ENCODE measurements at places on chromosomes 3 and 15. TPM values are rescaled to one million over a fixed set of nuclear protein-coding genes. Genes with fewer than 3 reads are reported as not detected.
A peak's percentile ranks its signal among the peaks of the same experiment; 100 is the strongest.

GRCh38 chr3:179697736-179698332 is 45.0 kb downstream of the USP13 start:
- H3K27ac ChIP-seq = no peak overlapping the region
- no peak for DNase-seq
- H3K27me3 ChIP-seq = no peaks in the 10 kb centered on the region
- peaks cover 4% of the 10 kb centered on the region for H3K36me3 ChIP-seq

DNA sequence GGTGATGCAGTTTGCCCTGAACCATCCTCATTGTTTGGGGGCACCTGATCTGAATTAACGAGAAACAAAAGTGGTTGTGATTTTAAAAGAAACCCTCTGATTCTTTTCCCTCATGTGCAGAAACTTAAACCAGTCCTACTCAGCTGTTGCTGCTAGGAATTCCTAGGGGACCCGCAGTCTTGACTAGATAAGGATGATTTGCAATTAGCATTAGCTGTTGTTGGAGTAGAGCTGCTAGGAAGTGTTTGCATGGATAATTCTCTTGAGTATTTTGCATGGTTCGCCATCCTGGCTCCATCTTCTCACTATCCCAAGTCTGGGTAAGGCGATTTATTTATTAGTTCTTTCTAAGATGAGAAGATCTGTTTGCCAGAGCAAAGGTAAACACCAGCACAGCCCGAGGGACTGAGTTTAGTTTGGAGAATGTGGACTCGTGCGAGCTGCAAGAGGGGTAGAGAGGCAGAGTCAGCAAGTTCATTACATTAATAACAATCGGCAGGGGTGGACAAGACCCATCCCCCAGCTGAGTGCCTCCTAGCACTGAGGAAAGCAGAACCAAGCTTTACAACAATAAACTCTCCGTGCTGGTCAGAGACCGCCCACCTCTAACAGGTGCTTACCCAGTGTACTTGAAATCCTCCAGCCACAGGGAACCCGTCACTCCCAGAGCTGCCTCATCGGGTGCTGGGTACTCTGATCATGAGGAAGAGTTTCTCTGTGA is 4.1 kb downstream of the FGD5 start:
- H3K27ac ChIP-seq = no peak overlapping the region
- peaks cover 10% of the 10 kb centered on the region for H3K4me1 ChIP-seq
- H3K27me3 ChIP-seq = peaks cover 36% of the 10 kb centered on the region
- DNase-seq = no peak
- no peaks in the 10 kb centered on the region for H3K36me3 ChIP-seq
- H3K4me3 ChIP-seq = peak overlapping the region; percentile 20

- H3K36me3 ChIP-seq = peaks cover 15% of the 10 kb centered on the region
- peaks cover 17% of the 10 kb centered on the region for H3K4me1 ChIP-seq
- H3K27me3 ChIP-seq = no peaks in the 10 kb centered on the region
- no peak overlapping the region for H3K4me3 ChIP-seq
- DNase-seq = no peak
Measured at GRCh38 chr3:188431040-188431439, 277.1 kb downstream of the LPP start.

DNA sequence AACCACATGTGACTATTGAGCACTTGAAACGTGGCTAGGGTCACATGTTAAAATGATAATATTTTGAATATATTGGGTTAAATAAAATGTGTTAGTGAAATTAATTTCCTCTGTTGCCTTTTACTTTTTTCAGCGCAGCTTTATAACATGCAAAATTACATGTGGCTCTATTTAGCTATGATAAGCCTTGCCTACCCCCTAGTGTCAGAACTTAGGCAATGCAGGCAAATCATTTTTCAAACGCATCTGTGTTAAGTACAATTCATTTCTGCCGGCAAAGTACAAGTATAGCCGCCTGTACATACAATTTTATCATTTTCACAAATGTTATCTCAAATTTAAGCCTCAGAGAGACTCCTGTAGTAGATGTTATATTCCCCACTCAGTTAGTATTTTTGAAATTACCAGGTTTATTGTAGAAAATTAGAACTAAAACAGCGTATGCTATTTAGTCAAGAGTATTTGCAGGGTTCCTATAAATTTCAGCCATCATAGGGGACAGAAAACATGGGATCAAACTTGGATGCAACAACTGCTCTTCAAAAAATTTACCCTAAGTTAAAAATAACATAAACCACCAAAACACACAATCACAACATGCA is 56.1 kb downstream of the TAFA4 start:
- peaks cover 2% of the 10 kb centered on the region for H3K27me3 ChIP-seq
- no peak overlapping the region for H3K27ac ChIP-seq
- no peak overlapping the region for H3K4me3 ChIP-seq
- peaks cover 5% of the 10 kb centered on the region for H3K4me1 ChIP-seq
- no peaks in the 10 kb centered on the region for H3K36me3 ChIP-seq

GRCh38 chr15:82849556-82850512 is 40.4 kb downstream of the WHAMM start:
- peaks cover 9% of the 10 kb centered on the region for H3K4me1 ChIP-seq
- H3K27ac ChIP-seq = peak overlapping the region; percentile 23
- H3K36me3 ChIP-seq = peaks cover 1% of the 10 kb centered on the region
- peak; percentile 45 for DNase-seq
- no peak overlapping the region for H3K4me3 ChIP-seq
- no peaks in the 10 kb centered on the region for H3K27me3 ChIP-seq

The SHC4 gene
- total RNA-seq = 0.36 TPM

The EPB42 gene
- not detected for total RNA-seq

GRCh38 chr3:25962255-25962654 is 172.4 kb downstream of the OXSM start:
- H3K36me3 ChIP-seq = no peaks in the 10 kb centered on the region
- no peaks in the 10 kb centered on the region for H3K27me3 ChIP-seq
- no peak for DNase-seq
- no peaks in the 10 kb centered on the region for H3K4me1 ChIP-seq
- no peak overlapping the region for H3K4me3 ChIP-seq
- H3K27ac ChIP-seq = no peak overlapping the region

The TUBGCP5 gene
- total RNA-seq = 24.3 TPM

DNA sequence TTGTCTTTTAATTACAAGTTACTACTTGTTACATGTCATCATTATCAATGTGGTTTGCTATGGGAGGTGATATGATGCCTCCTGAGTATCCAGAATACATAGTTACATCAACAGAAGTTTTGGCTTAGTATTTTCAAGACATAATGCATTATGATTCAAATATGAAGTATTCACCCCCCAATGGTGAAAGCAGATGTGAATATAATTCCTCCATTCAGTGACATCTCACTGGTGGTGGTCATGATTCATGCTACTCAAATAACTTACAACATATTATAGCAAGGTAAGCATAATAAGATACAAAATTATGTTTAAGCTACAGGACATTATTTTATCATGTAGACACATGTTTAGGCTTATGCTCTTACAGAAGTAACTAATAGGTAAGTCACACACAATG is 34.9 kb upstream of the TTBK2 start:
- H3K36me3 ChIP-seq = peaks cover 38% of the 10 kb centered on the region
- H3K27me3 ChIP-seq = no peaks in the 10 kb centered on the region
- DNase-seq = no peak
- H3K4me3 ChIP-seq = no peak overlapping the region

The GOLGA8F gene
- not detected for total RNA-seq

- DNase-seq = no peak
- no peak overlapping the region for H3K4me3 ChIP-seq
- H3K27me3 ChIP-seq = no peaks in the 10 kb centered on the region
- peaks cover 11% of the 10 kb centered on the region for H3K36me3 ChIP-seq
Measured at GRCh38 chr3:175777495-175777894, 918.4 kb downstream of the NAALADL2 start.

GRCh38 chr3:45777746-45778386 is 18.5 kb downstream of the SLC6A20 start:
- H3K27ac ChIP-seq = no peak overlapping the region
- DNase-seq = no peak
- no peaks in the 10 kb centered on the region for H3K36me3 ChIP-seq
- H3K4me3 ChIP-seq = no peak overlapping the region
- peaks cover 6% of the 10 kb centered on the region for H3K4me1 ChIP-seq
- H3K27me3 ChIP-seq = peaks cover 16% of the 10 kb centered on the region

GRCh38 chr15:66588537-66588936 is 22.7 kb upstream of the LCTL start:
- H3K4me3 ChIP-seq = no peak overlapping the region
- DNase-seq = no peak
- H3K36me3 ChIP-seq = no peaks in the 10 kb centered on the region
- H3K27me3 ChIP-seq = peaks cover 11% of the 10 kb centered on the region
- peaks cover 23% of the 10 kb centered on the region for H3K4me1 ChIP-seq
- H3K27ac ChIP-seq = no peak overlapping the region

- H3K4me3 ChIP-seq = no peak overlapping the region
- no peak for DNase-seq
- no peak overlapping the region for H3K27ac ChIP-seq
- peaks cover 11% of the 10 kb centered on the region for H3K4me1 ChIP-seq
- peaks cover 6% of the 10 kb centered on the region for H3K36me3 ChIP-seq
Measured at GRCh38 chr3:9100513-9100894, 137.2 kb upstream of the RAD18 start.

- no peak for DNase-seq
- no peak overlapping the region for H3K27ac ChIP-seq
- no peaks in the 10 kb centered on the region for H3K36me3 ChIP-seq
- H3K27me3 ChIP-seq = no peaks in the 10 kb centered on the region
- H3K4me3 ChIP-seq = no peak overlapping the region
Measured at GRCh38 chr3:154954757-154955156, 125.4 kb upstream of the MME start.

The HRG gene
- total RNA-seq = not detected

GRCh38 chr3:87766721-87767120 is 292.1 kb downstream of the CGGBP1 start:
- no peaks in the 10 kb centered on the region for H3K36me3 ChIP-seq
- no peak overlapping the region for H3K27ac ChIP-seq
- no peak overlapping the region for H3K4me3 ChIP-seq
- no peak for DNase-seq
- no peaks in the 10 kb centered on the region for H3K4me1 ChIP-seq
- H3K27me3 ChIP-seq = no peaks in the 10 kb centered on the region

GRCh38 chr3:121852256-121852655 is 17.2 kb downstream of the EAF2 start:
- H3K4me1 ChIP-seq = peaks cover 4% of the 10 kb centered on the region
- H3K27me3 ChIP-seq = no peaks in the 10 kb centered on the region
- no peak overlapping the region for H3K4me3 ChIP-seq
- no peak overlapping the region for H3K27ac ChIP-seq
- no peak for DNase-seq

- no peaks in the 10 kb centered on the region for H3K36me3 ChIP-seq
- no peak overlapping the region for H3K4me3 ChIP-seq
- H3K4me1 ChIP-seq = peaks cover 20% of the 10 kb centered on the region
- H3K27me3 ChIP-seq = no peaks in the 10 kb centered on the region
Measured at GRCh38 chr15:67119238-67119846, 53.9 kb downstream of the SMAD3 start.

- peaks cover 47% of the 10 kb centered on the region for H3K27me3 ChIP-seq
- no peak overlapping the region for H3K27ac ChIP-seq
- H3K4me1 ChIP-seq = peaks cover 10% of the 10 kb centered on the region
- H3K4me3 ChIP-seq = no peak overlapping the region
Measured at GRCh38 chr15:58549013-58549784, 117.4 kb downstream of the LIPC start.

The ARNT2 gene
- 37.3 TPM for total RNA-seq

GRCh38 chr3:73618461-73618860 is 6.3 kb downstream of the PDZRN3 start:
- DNase-seq = no peak
- no peak overlapping the region for H3K27ac ChIP-seq
- H3K4me3 ChIP-seq = no peak overlapping the region
- no peaks in the 10 kb centered on the region for H3K27me3 ChIP-seq
- H3K36me3 ChIP-seq = peaks cover 1% of the 10 kb centered on the region
- H3K4me1 ChIP-seq = peaks cover 21% of the 10 kb centered on the region

GRCh38 chr3:139518926-139519842 is 20.4 kb downstream of the RBP1 start:
- peak overlapping the region; percentile 91 for H3K27ac ChIP-seq
- H3K4me1 ChIP-seq = peaks cover 10% of the 10 kb centered on the region
- no peaks in the 10 kb centered on the region for H3K27me3 ChIP-seq
- no peak for DNase-seq

GRCh38 chr3:25015599-25015998 is 412.5 kb upstream of the RARB start:
- H3K27me3 ChIP-seq = no peaks in the 10 kb centered on the region
- no peak for DNase-seq
- no peaks in the 10 kb centered on the region for H3K36me3 ChIP-seq
- H3K27ac ChIP-seq = no peak overlapping the region

GRCh38 chr3:134650431-134651346 is at the start of gene KY:
Gene KY (minus strand): TSS chr3:134651022. CDS start chr3:134650960, 62 bp downstream.
- H3K27me3 ChIP-seq = peaks cover 88% of the 10 kb centered on the region
- no peaks in the 10 kb centered on the region for H3K36me3 ChIP-seq
- H3K4me3 ChIP-seq = peak within 1 kb of the TSS; percentile 66
- peaks cover 1% of the 10 kb centered on the region for H3K4me1 ChIP-seq

The STRA6 gene
- 17.9 TPM for total RNA-seq

GRCh38 chr3:58180940-58181587 is 29.7 kb downstream of the DNASE1L3 start:
- peaks cover 8% of the 10 kb centered on the region for H3K27me3 ChIP-seq
- DNase-seq = no peak
- H3K4me3 ChIP-seq = no peak overlapping the region
- H3K4me1 ChIP-seq = peaks cover 4% of the 10 kb centered on the region
- H3K27ac ChIP-seq = no peak overlapping the region

The ROBO1 gene
- 78.6 TPM for total RNA-seq

DNA sequence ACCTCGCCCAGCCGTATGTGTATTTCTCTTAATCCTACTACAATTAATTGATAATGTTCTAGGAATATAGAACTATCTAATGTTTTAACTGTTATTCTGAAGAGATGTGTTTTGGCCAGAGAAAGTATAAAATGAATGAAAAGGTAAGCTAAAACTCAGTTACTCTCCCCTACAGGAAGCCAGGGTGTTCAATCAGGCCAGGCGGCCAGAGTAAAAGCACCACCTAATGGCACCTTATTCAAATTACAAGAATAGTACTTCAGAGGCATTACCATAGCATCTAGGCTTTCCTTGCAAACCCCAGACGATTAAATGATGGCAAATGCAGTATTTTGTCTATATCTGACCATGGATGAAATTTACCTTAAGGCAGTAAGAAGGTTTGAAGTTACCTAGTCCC is 10.4 kb downstream of the SLC12A8 start:
- peaks cover 1% of the 10 kb centered on the region for H3K4me1 ChIP-seq
- peaks cover 5% of the 10 kb centered on the region for H3K36me3 ChIP-seq
- H3K27ac ChIP-seq = no peak overlapping the region
- DNase-seq = no peak

DNA sequence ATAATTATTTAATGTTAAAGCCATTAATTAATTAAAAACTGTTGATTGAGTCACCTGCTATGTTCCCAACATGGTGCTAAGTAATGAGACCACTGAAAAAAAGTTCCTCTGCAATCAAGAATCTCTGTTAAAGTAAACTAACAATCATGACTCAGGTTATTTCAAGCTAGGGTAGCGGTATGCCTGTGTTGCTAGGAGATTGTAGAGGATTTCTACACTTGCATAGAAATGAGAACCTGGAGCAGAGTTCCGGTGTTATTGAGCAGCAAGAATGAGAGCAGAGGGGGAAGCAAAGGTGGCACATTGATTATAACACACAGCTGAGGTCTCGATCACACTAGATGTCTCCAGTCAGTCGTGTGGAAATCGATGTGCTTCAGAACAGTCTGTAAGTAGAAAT is 41.4 kb downstream of the C3orf85 start:
- H3K27ac ChIP-seq = no peak overlapping the region
- peaks cover 9% of the 10 kb centered on the region for H3K4me1 ChIP-seq
- H3K4me3 ChIP-seq = no peak overlapping the region
- H3K27me3 ChIP-seq = no peaks in the 10 kb centered on the region

The RAB8B gene
- total RNA-seq = 37.2 TPM

GRCh38 chr3:61664105-61664482 is 102.7 kb downstream of the PTPRG start:
- H3K4me3 ChIP-seq = no peak overlapping the region
- H3K27ac ChIP-seq = no peak overlapping the region
- H3K27me3 ChIP-seq = no peaks in the 10 kb centered on the region
- H3K36me3 ChIP-seq = peaks cover 2% of the 10 kb centered on the region

The GPR27 gene
- 6.7 TPM for total RNA-seq
